ENCODE measurements at places on chromosomes 7 and 10.

DNA sequence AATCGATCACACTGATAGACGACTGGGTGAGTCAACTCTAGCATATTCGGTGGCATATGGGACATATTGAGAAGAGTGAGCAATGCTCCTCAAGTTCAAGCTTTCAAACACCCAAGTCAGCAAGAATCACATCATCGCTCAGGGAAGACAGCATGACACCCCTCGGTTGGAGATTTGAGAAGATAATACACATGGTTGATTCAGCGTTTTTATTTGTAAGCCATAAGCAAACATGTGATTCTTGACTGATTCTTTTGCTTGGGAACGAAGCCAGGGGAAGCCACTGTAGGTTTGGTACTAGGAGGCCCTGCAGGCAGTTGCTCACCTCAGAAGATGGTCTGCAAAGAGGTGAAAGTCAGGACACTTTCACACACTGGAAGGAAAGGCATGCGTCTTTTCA lies 12.6 kb downstream of the UCMA start:
- DNase-seq, result no peak

DNA sequence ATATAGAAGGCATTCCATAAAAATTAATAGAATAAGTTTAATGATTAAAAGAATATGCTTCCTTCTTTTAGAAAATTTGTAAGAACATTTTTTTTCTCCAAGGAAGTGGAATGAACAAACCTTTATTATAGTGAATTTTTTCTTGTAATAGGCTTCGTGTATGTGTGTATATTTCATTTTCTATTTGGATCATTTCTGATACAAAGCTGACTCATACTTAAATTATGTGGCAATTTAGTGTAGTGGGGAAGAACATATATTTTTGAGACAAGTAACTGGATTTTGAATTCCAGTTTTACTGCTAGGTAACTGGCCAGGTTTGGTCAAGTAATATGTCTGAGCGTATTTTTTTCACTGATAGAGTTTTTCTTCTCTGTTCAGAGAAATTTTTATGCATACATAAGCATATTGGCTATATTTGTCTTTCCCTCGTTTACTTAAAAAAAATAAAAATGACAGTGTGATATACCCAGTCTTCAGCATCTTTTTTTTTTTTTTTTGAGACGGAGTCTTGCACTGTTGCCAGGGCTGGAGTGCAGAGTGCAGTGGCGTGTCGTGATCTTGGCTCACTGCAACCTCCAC lies 50.8 kb downstream of the CDK13 start:
- no peak for DNase-seq

GRCh38 chr7:39824456-39825200 lies 125.4 kb upstream of the CDK13 start:
- DNase-seq, result no peak

GRCh38 chr7:106031300-106032035 lies 68.4 kb downstream of the CDHR3 start:
- DNase-seq, result no peak

GRCh38 chr10:4326647-4327046 lies 499.4 kb upstream of the AKR1E2 start:
- DNase-seq, result no peak

GRCh38 chr10:71127773-71128172 lies 84.6 kb upstream of the UNC5B start:
- DNase-seq, result no peak

GRCh38 chr10:58952162-58952601 lies 224.3 kb upstream of the PHYHIPL start:
- DNase-seq, result no peak

GRCh38 chr10:21030091-21030490 lies 133.0 kb upstream of the NEBL start:
- no peak for DNase-seq

DNA sequence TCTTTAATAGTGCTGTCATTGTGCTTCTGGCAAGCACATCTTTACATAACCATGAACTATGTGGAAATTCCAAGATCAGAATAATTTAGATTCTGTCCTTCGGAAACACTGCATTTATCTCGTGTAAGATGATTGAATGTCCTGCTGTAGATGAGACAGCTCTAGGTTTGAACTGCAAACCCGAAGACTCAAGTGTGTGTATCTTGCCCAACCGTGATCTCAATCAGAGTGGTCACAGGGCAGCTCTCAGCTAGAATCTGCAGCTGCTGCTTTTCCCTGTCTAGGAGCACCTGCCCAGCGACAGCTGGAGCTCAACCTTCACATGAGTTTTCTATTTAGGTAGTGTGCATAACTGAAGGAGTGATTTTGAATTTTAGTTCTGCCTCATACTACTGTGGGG lies 17.5 kb upstream of the KIF20B start:
- DNase-seq, result no peak

- no peak for DNase-seq
These were observed 369.9 kb upstream of the TEX47 start for GRCh38 chr7:89165421-89165820.

DNA sequence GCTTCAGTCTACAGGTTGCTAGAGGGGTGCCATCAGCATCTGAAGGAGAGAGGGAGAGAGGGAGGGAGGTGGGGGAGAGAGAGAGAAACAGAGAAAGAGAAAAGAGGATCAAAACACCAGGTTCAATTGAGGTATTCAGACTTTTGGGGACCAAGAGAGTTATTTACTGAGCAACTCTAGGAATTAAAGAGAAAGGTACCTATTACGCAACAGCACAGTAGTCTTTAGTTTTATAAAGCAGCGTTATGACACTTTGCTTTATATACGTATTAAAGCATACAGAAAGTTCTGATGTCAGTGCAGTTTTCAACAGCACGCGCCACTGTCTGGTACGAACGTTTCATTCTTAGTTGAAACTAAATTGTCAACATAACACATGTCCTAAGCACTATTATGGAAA lies 37.9 kb upstream of the CRYGN start:
- DNase-seq, result no peak

- DNase-seq, result no peak
These were observed 44.5 kb downstream of the KCNMA1 start for GRCh38 chr10:77592946-77593636.

DNA sequence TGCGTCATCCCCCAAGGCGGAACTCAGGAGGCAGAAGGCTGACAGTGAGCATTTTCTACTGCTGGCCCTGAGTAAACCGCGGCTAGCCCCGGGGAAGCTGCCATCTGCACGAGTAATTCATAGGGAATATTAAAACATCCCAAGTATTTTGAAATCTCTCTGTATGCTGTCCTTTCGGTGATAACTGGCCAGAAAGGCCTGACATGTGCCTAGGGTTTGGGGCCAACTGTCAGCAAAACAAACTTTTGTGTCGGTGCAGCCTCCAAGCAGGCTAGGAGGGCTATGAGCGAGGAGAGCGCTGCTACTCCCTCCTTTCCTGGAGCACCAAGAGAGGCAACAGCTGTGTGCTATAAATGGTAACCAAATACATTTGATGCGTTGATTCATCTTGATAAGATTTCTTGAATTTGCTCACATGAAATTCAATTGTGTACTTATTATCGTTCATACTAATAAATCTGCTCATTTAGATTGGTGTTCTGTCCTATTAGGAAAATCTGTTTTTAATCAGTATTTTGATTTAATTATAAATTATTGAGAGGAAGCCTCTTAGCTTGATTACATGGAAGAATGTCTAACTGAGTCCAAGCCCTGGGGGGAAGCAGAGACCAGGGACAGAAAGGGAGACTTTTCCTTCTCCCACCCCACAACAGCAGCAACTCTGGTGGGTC lies 124.4 kb upstream of the NPS start:
- no peak for DNase-seq

- peak; percentile 40 for DNase-seq
These were observed 493 bp downstream of the WDR91 start for GRCh38 chr7:135210888-135211178.

- DNase-seq, result no peak
These were observed 542.4 kb upstream of the DPP6 start for GRCh38 chr7:153509768-153510167.

DNA sequence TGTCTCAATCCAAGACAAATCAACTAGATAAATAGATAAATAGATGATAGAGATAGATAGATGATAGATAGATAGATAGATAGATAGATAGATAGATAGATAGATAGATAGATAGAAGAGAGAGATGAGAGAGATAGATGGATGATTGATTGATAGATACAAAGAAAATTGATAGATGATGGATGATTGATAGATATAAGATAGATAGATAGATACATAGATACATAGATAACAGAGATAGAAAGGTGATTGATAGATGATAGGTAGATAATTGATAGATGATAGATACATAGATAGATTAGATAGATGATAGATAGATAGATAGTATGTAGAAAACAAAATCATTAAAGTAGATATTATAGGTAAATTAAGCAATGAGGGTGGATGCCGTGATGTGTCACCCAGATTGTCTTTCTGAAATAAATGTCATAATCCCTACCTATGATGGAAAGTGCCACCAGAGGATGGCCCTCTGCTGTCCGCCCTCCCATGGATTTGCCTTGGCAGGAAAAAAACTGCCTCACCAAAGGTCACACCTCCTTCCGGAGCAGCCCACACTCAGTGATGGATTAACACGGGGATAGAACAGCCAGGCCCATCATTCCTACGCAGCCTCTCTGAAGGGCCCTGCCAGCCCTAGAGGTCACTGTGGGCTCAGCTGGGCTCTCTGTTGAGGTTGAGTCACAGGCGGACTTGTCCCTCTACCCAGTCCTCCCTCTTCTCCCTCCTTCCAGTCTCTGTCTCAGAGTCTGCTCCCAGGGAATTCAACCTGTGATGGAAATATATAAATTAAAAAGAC lies 50.8 kb downstream of the KCNH2 start:
- no peak for DNase-seq

GRCh38 chr10:60914690-60915141 lies 29.3 kb downstream of the RHOBTB1 start:
- no peak for DNase-seq

DNA sequence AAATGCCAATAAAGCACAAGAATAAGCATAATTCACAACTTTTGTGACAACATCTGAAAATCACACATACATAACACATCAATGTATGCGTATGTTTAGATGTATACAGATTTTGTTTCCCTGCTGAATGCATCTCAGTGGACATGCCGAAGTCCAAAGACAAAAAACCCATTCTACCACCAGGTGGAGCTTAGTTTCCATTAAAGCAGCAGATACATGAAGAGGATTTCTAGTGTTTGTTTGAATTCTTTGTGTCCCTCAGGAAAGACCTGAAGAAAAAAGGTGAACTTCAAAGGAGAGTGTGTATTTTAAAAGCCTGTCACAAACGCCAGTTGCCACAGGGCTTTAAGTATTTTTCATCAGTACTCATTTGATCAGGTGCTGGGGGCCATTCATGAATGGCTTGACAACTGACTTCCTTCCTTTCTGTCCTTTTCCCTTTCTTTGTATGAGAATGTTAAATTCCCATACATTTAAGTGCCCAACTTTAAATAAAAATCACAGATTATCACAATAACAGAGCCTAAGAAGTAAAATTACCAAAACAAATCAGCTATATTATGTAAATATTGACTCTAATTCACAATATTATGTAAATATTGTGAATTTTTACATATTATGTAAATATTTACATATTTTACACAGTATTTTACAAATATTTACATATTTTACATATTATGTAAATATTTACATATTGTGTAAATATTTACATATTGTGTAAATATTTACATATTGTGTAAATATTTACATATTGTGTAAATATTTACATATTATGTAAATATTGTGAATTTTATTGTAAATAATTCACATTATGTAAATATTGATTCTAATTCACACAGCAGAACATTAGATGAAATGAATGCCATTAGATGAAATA lies 343.0 kb downstream of the CRPPA start:
- no peak for DNase-seq

DNA sequence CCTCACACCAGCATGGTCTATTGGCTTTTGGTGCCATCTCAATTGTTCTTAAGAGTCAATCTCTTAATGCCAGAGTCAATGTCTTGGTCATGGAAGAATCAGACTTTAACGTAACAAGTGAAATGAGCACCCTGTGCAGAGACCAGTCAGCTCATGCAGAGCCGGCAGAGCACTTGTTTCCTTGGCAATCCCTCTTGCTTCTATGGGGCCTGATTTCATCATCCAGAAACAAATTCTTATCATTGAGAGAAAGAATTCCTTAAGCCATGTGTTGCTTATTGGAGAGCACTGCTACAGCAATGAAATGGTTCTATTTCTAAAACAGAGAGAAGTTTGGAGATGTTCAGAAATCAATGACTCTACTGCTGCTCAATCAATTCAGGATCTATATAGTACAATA lies 212.8 kb downstream of the IPMK start:
- DNase-seq, result no peak

GRCh38 chr10:130493446-130494145 lies 357.4 kb downstream of the GLRX3 start:
- DNase-seq, result no peak

DNA sequence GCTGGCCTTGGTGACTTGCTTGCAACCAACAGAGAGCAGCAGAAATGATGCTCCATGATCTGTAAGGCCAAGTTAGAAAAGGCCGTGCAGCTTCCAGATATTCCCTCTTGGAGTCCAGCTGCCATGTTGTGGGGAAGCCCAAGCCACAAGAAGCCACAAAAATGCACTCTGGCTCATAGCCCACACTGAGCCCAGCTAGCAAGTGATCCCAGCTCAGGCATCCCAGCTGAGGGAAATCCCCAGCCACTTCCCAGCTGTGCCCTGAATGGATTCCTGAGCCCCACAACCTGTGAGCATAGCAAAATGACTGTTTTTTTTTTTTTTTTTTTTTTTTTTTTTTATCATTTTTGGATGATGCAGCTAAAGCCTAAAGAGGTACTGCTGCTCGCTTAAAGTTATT lies 11.1 kb upstream of the SDK1 start:
- DNase-seq, result no peak

DNA sequence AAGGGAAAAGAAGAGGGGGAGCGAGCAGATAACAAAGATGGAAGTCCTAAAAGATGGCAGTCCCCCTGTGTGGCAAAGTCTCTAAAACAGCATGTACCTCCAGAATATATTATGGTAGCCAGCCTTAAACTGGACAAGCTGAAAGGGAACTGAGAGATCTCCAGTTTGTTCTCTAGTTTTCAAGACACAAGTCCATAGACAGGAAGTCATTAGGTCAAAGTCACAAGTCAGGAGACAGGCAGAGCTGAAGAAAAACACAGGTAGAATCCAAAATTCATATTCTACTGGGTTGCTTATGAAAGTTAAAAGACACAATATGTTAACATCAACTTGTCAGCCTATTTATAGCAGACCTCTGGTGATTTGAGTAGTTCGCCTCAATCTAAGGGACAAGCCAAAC lies 38.7 kb downstream of the FAM107B start:
- DNase-seq, result no peak

DNA sequence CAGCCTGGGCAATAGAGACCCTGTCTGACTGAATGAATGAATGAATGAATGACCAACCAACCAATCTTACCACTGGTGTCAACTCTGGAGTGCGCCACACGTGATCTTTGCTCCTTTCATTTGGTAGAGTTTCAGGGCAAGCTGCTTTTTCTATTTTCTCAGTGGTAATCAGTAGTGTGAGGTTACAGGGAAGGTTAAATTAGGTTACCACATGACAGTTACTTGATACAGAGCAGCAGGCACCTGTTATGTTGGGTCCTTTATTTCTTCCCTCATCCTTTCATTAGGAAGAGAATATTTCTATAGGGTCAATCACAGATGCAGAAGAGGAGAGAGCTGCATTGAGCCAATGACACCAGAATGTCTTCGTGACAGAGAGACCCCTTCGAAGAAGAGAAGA lies 167.8 kb downstream of the KIAA1217 start:
- no peak for DNase-seq

GRCh38 chr7:140390466-140391190 lies 7.7 kb downstream of the SLC37A3 start:
- DNase-seq, result no peak

- DNase-seq, result no peak
These were observed 74.3 kb downstream of the PTN start for GRCh38 chr7:137269240-137269639.

GRCh38 chr10:1095498-1095897 lies 39.3 kb downstream of the WDR37 start:
- DNase-seq, result no peak

Data from stimulated activated naive CD4-positive, alpha-beta T cell treated with Interleukin-2 at 50 U/mL for 16 hours (primary cell).